Cortex of kidney (tissue), 1 donor: ENCODE measurements at places on chromosomes 5 and 9.

DNA sequence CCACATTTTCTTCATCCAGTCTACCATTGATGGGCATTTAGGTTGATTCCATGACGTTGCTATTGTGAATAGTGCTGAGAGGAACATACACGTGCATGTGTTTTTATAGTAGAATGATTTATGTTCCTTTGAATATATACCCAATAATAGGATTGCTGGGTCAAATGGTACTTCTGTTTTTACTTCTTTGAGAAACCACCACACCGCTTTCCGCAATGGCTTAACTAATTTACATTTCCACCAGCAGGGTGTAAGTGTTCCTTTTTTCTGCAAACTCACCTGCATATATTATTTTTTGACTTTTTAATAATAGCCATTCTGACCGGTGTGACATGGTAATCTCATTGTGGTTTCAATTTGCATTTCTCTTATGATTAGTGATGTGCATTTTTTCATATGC, 82.2 kb upstream of the RFX3 start:
- no peak for DNase-seq

DNA sequence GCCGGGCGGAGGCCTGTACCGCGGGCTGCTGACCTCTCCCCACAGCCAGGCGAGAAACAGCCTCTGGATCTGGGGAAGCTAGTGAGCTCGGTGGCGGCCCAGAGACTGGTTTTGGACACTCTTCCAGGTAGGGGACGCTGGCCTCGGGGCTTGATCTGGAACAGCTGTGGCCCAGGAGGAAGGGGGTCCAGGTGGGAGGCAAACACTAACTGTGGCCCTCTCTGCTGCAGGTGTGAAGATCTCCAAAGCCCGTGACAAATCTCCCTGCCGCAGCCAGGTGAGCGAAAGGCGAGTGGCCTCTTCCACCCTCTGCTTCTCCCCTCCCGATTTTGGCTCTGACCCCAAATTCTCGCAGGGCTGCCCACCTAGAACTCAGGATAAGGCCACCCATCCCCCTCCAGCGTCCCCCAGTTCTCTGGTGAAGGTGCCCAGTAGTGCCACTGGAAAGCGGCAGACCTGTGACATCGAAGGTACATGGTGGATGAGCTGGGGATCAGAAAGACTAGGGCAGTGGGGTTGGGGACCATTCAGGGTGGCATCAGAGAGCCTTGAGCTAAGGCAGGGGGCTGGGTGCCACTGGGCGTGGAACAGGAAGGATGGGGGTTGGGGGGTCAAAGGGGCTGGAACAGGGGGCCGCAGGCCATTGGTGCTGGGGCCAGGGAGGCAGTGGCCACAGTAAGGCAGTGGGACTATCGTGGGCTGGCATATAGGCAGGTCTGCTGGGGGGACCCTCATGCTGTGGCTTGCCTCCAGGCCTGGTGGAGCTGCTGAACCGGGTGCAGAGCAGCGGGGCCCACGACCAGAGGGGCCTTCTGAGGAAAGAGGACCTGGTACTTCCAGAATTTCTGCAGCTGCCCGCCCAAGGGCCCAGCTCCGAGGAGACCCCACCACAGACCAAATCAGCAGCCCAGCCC, 12.9 kb upstream of the SLC34A1 start:
- DNase-seq: no peak

GRCh38 chr9:27085456-27085855, 23.6 kb upstream of the TEK start:
- DNase-seq: no peak

DNA sequence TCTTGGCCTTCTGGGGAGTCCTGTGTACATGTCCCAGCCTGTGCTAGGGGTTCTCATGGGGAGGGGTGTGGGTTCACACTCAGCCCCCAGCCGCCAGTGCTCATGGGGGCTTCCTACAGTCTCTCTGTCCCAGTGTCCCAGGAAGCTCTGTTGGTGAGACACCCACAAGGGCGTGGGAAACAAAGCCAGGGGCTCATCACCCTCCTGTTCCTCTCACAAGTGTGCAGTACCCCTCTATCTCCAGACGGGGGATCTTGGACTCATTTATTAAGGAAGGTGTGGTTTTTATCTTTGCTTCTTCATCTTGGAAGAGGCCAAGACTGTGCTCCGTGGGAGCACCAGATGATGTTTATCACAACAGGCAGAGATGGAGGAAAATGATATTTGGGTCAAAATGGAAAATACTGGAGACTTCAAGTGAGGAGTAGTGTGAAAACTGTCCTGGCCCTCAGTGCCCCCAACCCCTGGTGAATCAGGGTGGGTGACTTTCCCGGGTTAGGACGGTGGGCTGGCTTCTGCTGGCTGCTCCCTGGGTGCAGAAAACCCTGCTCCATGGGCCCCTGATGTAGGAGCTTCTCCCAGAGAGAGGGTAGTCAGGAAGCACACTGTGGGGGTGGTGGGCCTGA, 15.2 kb downstream of the TMEM171 start:
- no peak for DNase-seq

- DNase-seq: no peak
Measured at GRCh38 chr5:36272136-36272690, 29.5 kb downstream of the RANBP3L start.

GRCh38 chr9:92181296-92181695, 66.1 kb upstream of the SPTLC1 start:
- DNase-seq: no peak

- DNase-seq: no peak
Measured at GRCh38 chr5:141513627-141514329, 24.9 kb downstream of the PCDHGC5 start.

DNA sequence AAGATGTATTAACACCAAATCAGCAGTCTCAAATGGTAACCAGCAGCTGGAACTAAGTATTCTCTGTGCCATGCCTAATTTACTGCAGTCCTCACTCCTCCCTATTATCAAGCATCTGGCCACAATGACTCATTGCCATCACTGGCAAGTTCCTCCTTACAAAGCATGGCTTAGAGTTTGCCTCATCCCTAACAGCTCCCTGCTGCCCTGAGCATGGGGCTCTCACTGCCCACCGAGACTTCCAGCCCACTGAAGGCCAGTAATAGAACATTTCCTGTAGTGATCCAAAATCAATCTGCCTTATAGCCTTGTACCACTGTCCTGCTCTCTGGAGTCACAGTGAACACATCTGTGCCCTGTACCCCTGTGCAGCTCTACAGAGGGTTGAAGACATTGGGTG, 211.9 kb upstream of the TRIM32 start:
- no peak for DNase-seq

DNA sequence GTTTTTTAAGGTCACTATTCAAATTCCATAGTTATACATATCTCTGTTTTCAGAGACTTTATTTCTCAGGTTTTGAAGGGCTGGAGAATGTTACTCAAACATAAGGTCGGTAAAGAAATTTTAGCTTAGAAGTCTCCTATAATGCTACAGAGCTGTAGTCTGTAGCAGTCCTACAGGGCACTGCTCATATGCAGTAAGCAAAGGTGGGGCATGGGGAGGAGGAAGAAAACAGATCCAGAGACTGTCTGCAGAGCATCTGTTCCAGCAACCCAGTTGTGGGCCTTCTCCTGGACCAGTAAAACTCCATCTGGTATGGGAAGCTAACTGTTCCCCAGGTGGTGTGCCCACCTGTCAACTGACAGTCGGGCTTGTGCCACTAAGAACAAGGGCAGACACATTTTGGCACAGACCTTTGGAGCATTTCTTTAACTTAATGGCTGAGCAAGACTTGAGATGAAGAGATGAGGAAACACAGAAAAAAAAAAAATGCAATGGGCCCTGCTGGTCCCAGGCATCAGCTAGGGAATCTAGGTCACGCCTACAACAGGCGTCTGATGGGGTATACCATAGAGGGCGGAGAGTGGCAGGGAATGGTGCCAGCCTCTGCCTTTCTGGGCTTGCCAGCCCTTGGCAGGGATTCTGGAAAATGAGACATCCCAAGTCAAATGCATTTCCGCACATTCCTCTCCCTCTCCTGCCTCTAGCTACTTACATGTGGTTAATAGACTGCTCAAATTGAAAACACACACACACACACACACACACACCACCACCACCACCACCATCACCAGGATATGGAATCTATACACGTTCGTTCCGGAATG, 218.9 kb downstream of the ARL15 start:
- DNase-seq: no peak

DNA sequence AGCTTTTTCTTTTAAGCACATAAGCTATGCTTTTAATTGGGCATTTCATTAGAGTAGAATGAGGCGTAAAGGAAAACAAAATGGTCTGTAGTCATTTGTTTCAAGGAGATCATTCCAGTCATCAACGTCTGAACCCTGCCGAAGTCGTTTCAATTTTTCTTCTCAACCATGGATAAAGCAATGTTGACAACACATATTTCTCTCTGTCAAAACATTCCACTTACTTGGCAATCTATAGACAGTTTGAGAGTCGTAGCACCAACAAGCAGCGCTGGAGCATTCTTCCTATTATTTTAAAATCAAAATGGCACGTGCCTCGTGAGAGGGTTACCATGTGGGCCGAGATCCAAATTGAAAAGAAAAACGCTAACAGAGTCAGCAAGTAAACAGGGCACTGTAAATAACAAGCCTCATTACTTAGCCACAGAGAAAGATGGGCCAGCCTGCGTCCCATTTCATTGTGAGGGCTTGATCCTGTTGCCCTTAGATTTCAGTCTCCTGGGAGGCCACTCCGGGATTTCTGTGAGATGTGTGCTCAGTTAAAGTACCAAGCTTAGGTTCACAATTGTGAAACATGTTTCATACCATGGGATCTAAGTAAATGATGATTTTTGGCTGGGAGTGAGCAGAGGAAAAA, 422.9 kb downstream of the DTWD2 start:
- DNase-seq: no peak

DNA sequence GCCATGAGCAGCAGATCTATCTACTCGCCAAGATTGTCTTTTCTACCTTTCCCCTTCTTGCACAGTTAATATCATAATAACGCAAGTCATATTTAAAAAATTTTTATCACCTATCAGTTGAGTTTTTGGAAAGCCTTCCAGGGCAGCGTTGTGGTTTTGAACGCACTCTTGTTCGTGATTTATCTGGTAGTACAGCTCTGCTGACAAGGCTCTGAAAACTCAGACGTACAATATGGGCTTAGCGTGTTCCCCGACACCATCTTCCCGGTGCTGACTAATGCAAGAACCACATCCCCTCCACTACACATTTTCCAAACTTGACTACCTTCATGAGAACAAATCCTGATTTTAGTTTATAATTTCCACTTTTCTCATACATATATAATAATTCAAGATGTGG, 1.6 kb upstream of the NFIL3 start:
- no peak for DNase-seq

GRCh38 chr5:362978-363765, 41.7 kb downstream of the AHRR start:
- DNase-seq: no peak

- no peak for DNase-seq
Measured at GRCh38 chr9:99231711-99232110, 9.6 kb downstream of the SEC61B start.

DNA sequence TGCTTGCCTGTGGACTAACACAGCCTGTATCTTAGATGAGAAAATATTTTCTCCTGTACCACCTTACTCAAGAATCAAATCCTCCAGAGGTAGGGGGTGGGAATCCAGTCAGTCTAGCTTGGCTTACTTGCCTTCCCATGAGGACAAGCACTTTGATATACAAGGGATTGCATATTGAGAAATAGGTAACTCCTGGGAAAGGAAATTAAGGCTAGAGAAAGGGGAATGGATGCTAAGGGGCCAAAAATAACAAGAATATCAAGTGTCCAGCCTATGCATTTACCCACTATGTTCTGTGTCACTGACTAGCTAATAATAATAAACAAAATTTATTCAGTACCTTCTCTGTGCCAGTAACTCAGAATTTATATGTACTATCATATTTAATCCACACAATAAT, 21.4 kb upstream of the SNX2 start:
- DNase-seq: no peak

DNA sequence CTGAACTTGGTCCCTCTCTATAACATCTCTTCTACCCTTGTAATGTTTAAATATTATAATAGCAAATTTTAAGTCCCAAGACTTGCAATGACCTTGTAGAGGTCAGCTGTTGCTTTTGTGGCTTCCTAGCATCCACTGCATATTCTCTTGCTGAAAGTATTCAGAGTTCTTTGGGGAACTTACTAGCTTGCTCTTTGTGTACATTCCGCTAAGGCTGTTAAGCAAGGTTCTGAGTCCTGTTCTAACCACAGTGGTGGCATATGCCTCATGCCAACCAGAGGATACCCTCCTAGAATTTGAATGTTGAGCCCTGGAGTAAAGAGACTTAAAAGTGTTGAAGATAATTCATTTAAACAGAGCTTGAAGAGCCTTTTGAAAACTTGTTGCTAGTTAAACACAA, 570.9 kb downstream of the TLE1 start:
- no peak for DNase-seq

- no peak for DNase-seq
Measured at GRCh38 chr9:106084702-106085101, 390.4 kb downstream of the TMEM38B start.

- no peak for DNase-seq
Measured at GRCh38 chr9:120431268-120431667, 148.7 kb downstream of the CDK5RAP2 start.

- no peak for DNase-seq
Measured at GRCh38 chr5:28517691-28518090, 1479.3 kb upstream of the CDH9 start.

DNA sequence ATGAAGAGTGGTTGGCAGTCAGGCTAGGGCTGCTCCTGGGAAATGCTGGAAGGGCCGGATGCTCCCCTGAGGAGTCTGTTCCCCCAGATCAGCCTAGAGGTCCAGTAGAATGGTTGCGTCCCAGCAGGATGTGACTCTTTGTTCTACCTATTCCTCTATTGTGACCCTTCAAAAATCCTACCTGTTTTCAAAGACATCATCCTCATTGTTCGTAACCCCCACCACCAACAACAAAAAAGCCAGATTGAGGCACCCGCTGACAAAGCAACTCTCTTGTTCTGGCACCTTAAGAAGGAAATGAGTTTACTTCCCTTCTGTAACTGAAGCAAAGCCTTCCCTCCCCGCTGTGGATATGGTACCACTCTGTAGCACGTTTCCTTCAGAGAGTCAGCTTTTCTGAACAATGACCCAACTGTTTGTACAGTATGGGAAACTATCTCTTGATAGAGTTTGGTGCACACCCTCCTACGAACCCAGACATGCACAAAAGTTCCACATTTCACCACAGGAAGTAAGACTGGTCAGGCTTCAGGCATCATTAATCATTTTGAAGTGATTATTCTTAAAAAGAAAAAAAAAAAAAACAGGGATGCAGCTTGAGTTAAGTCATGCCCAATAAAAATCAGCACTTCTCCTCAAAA, 207.2 kb downstream of the ENC1 start:
- no peak for DNase-seq

GRCh38 chr5:35046774-35047173, 975 bp downstream of the AGXT2 start:
- no peak for DNase-seq

DNA sequence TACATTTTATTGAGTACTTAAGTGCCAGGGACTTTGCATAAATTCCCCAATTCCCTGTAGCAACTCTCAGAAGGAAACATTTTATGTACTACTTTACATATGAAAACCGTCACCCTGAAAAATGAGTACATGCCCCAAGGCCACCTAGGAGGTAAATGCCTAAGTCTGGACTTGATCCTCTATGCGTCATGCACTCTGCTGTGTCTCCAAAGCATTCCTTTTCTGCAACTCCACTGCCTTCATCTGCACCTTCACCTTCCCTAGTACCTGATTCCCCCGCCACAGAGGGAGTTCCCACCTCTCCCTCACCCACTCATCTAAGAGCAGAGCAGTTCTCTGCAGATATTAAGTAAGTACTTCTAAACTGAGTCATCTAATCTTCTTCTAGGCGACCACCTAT, 75.2 kb upstream of the HRH2 start:
- no peak for DNase-seq
